HT1080 (cell line): ENCODE measurements at places on chromosomes 6 and 20. TPM values are rescaled to one million over a fixed set of nuclear protein-coding genes. Genes with fewer than 3 reads are reported as not detected.

Gene ECT2L
- not detected in 2 replicates for total RNA-seq

GRCh38 chr6:170500955-170501590 is 52.0 kb downstream of the PSMB1 start:
- no peak for DNase-seq

Gene HLA-G
- not detected in 2 replicates for total RNA-seq

DNA sequence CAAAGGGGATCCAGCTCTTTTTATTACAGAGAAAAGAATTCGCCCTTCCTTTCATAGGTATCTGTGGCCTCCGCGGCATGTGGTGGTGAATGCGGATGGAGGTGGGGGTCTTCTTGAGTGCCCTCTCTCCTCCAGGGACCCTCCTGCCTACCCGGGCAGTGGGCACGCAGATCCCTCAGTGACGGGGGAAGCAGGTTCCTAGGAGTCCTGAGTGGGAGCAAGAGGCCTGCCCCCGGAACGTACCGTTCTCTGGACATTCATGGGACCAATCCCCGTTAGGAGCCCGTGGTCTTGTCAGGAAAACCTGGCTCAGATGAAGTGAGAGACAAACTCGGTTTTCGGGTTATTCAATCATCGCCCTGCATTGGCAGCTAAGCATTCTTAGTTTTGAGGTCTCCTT is 56.4 kb downstream of the SMOC2 start:
- no peak for DNase-seq

- DNase-seq, result no peak
These were observed 470.7 kb downstream of the HTR1B start for GRCh38 chr6:76992553-76992952.

Gene AKAP12
- total RNA-seq, result 27.3 and 29.8 TPM in 2 replicates

DNA sequence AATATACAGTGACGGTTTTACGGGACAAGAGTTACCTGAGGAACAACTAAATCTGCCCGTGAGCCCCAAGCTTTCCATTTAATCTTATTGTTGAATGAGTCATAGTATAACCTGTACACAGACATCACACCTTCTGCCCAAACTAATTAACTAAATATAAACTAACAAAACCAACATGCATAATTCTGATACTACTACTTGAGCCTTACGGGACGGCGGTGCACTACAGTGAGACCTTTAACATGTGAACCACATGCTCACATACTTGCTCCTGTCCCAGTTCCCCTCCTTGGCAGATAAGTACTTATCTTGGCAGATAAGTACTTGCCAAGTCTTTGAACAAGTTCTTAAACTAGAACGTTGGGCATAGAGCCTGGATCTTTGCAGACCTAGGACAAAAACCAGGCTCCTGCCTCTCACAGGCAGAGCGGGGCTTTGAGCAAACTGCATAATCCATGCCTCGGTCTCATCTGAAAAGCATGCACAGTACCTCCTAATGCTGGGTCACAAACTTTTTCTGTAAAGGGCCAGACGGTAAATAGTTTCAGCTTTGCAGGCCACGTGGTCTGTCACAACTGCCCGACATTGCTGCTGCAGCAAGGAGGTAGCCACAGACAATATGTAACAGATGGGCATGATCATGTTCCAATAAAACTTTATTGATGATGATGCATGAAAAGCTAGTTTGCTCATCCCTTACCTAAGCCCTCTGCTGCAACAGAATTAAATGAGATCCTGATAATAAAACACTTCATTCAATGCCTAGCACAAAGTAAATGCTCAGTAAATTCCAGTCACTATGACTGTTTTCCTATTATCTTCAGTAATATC is 23.0 kb downstream of the ZNF217 start:
- no peak for DNase-seq

GRCh38 chr6:35086636-35087360 is 54.3 kb downstream of the TCP11 start:
- no peak for DNase-seq

- no peak for DNase-seq
These were observed 273.7 kb downstream of the PTPRK start for GRCh38 chr6:128246472-128247260.

Gene PRSS35
- 0.69 and 0.70 TPM in 2 replicates for total RNA-seq

- DNase-seq, result peak; percentile 34
These were observed 85.2 kb downstream of the MDGA1 start for GRCh38 chr6:37612475-37612874.

DNA sequence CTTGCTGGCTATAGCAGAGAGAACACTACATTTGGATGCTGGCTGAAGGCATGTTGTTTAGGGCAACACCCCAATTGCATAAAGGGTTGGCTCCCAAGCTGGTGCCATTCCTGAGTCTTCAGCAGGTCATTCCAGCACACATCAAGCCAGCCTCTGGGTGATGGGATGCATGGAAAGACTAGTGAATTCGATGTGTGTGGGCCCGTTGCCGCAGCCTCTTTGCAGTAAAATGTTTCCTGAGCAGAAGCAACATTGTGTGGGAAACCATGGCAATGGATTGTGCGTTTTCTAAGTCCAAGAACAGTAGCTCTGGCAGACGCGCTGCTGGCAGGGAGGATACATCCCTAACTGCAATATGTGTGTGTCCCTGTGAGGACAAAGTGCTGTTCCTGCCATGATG is 142.4 kb upstream of the SLC24A3 start:
- no peak for DNase-seq

Gene SAMD10
- 3.6 and 7.6 TPM in 2 replicates for total RNA-seq

DNA sequence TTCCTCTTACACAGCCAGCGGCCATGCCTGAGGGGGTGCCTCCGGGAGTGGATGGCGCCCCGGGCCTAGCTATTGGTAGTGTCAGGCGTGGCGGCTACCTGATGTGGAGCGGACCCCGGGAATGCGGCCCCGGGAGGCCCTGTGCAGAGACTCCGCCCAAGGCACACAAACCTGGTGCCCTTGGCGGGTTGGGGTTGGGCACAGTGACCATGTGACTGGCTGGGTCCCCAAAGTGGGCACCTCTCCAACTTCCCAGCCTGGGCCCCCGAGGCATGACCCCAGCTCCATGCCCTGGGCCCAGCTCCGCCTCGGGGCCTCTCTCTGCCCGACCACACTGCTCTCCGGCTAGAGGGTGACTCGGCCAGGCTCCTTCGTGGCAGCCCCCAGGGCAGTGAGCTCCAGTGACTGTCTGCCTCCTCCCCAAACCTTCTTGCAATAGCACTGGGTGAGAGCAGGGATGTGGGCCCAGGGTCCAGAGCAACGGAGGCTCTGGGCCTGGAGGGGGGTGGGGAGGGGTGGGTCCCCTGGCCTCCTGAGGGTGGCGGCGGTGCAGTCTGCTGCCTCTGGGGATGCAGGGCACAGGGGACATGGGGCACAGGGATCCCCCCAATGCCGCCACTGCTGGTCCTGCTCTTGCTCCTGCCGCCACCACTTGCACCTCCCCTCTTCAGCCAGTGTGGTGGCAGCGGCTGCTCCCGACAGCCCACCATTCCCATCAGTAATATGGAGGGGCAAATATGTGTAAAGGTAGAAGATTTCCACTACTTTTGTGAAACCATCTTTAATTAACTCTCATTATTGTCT is 942.9 kb upstream of the EPHA7 start:
- no peak for DNase-seq

GRCh38 chr6:3268680-3269079 is 9.9 kb downstream of the PSMG4 start:
- DNase-seq, result no peak

Gene PDYN
- total RNA-seq, result not detected in 2 replicates

GRCh38 chr6:71733970-71734899 is 152.1 kb upstream of the RIMS1 start:
- DNase-seq, result no peak

GRCh38 chr6:13531956-13532355 is 42.4 kb upstream of the SIRT5 start:
- DNase-seq, result peak; percentile 13

Gene CDH4
- 9.0 and 10.8 TPM in 2 replicates for total RNA-seq

GRCh38 chr6:106927531-106928398 is 46.8 kb downstream of the CD24 start:
- DNase-seq, result no peak

DNA sequence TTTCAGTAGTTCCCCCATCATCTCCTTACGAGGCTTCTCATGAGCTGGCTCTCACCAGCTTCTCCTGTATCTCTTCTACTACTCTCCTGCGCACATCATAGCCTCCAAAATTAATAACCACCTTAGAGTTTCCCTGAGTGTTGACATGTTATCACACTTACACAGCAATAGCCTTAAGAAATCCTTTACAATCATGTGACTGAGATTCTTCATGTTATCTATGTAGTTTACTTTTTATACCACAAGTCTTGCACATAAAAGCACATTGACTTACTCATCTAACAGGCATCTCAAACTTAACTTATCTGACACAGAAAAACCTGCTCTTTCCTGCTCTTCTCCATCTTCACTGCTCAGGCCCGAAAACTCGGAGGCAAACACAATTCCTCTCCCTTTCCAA is 103.7 kb upstream of the TAB2 start:
- DNase-seq, result peak; percentile 21

Gene RPRD1B
- 14.0 and 21.2 TPM in 2 replicates for total RNA-seq

GRCh38 chr6:93213028-93213427 is 206.3 kb downstream of the EPHA7 start:
- no peak for DNase-seq

GRCh38 chr6:161085246-161085645 is 93.7 kb downstream of the MAP3K4 start:
- DNase-seq, result no peak

GRCh38 chr6:156953479-156954146 is 176.4 kb downstream of the ARID1B start:
- peak; percentile 92 for DNase-seq

GRCh38 chr6:111552241-111552744 is 53.4 kb downstream of the TRAF3IP2 start:
- peak; percentile 70 for DNase-seq

Gene SOD2
- total RNA-seq, result 53.5 and 60.2 TPM in 2 replicates

Gene RSPO3
- total RNA-seq, result 0.10 and 0.11 TPM in 2 replicates

DNA sequence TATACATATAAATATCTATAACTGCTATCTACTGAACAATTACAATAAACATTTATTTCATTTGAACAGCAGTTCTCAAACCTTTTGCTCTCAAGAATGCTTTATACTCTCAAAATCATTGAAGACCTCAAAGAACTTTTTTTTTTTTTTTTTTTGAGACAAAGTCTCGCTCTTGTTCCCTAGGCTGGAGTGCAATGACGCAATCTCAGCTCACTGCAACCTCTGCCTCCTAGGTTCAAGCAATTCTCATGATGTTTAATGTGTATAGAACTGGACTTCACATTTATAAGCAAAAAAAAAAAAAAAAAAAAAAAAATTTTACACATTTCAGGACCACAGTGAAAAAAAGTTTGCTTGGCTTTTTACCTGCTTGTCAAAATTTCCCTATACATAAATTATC is 11.7 kb downstream of the UBE2V1 start:
- no peak for DNase-seq

DNA sequence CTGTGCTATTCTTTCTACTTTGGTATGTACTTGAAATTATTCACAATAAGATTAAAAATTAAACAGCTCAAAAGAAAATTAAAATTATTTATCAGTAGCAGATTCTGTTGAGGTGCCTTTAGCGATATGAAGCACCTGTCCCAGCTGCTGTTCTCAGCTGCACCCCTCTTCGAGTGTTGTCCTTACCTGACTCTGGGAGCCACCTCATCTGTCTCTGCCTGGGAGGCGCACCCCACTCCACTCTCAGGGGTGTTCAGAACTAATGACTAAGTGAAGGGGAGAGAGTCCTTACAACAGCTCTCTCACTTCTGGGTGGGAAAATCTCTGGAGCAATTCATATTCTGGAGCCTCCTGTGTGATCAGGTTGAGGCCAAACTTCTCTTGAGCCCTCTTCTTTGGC is 745.7 kb downstream of the RFPL4B start:
- DNase-seq, result no peak

Gene TENT5A
- 3.4 and 4.0 TPM in 2 replicates for total RNA-seq
